ENCODE measurements at places on chromosomes 12 and 14. TPM values are rescaled to one million over a fixed set of nuclear protein-coding genes. Genes with fewer than 3 reads are reported as not detected.

The ADAM21 gene
- 0.28 TPM for total RNA-seq

GRCh38 chr12:110029290-110029815 is 19.0 kb downstream of the C12orf76 start:
- DNase-seq = no peak

DNA sequence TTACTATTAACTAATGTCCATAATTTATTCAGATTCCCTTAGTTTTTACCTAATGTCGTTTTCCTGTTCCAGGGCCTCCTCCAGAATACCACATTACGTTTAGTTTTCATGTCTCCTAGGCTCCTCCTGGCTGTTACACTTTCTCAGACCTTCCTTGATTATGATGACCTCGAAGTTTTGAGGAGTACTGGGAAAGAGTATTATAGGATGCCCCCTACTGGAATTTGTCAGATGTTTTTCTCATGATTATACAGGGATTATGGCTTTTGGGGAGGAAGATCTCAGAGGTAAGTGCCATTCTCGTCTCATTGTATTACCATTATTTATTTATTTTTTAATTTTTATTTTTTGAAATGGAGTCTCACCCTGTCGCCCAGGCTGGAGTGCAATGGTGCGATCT is 17.7 kb upstream of the C1S start:
- no peak for DNase-seq

GRCh38 chr14:60212503-60213371 is 36.3 kb upstream of the PPM1A start:
- DNase-seq = no peak

DNA sequence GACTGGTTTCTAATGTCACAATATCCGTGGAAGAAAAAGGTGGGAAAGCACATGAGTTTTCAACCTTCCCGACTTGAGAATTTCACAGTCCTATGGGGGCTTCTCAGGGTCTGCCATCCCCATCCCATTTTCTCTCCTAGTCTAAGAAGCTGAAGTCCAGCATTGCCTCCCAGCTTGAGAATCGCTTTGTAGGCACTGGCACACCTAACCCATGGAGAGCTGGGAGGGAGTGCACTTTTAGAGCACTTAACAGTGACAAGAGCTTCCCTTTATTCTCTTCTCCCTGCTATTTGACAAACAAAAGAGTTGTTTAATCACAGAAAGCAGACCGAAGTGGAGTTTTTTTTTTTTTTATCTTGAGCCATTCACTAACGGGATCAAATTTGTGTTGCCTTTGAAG is 22.8 kb upstream of the SRRM4 start:
- DNase-seq = no peak

GRCh38 chr14:71322655-71323250 is 415.5 kb downstream of the PCNX1 start:
- DNase-seq = no peak

DNA sequence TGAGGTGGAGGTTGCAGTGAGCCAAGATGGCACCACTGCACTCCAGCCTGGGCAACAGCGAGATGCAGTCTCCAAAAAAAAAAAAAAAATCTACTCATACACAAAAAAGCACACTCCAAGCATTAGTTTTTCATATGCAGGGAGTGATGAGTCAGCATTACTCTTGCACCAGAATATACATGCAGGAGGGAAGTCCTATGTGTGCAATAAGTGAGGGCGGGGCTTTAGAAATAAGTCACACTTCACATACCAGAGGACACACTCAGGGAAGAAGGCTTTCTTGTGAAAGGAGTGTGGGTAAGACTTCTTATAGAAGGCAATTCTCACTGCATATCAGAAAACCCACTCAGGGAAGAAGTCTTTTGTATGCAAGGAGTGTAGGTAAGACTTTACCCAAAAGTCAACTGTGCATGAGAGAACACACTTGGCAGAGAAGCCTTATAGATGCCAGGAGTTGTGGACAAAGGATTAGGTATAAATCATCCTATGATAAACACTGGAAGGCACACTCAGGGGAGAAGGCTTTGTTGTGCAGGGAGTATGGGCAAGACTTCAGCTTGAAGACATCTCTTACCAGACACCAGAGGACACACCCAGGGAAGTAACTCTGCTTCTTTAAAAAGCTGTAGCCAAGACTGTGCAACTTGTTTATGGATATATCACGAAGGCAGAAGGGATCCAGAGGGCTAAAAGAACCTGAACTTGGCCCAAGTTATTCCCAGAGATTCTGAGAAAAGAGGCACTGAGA is 50.5 kb downstream of the ATF7 start:
- no peak for DNase-seq

DNA sequence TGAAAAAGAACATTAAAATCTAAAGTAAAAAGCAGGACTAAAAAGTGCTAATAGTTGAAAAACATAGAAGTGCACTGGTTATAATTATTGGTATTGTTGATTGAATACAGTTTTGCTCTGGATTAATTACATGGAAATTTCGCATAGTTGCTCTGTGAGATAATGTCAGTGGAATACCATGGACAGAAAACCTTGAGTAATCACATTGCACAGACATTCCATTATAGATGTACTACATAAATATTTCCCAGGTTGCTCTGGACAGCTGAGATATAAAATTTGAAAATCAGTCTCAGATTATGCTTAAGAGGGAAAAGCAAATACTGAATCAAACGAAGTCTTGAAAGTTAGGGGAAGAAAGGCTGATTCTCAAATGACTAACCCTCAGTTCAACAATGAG is 439.3 kb upstream of the FLRT2 start:
- DNase-seq = no peak

GRCh38 chr14:59819446-59820088 is 51.0 kb downstream of the RTN1 start:
- no peak for DNase-seq

DNA sequence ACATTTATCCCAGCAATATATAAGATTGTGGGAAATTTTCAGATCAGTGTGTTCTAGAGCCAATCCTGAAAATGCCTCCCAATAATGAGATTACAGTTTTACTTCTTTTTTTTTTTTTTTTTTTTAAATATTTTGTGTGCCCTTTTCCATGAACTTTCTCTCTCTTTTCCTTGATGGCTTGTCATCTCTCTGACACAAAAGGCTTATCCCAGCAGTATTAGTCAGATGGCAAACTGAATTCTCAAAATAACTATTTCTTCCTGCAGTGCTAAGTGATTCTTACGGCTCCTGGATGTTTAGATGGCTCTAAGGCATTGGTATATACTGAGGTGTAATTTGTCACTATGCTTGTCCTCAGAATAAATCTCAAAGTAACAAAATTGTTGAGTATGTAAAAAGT is 86.7 kb downstream of the LRP6 start:
- DNase-seq = no peak

DNA sequence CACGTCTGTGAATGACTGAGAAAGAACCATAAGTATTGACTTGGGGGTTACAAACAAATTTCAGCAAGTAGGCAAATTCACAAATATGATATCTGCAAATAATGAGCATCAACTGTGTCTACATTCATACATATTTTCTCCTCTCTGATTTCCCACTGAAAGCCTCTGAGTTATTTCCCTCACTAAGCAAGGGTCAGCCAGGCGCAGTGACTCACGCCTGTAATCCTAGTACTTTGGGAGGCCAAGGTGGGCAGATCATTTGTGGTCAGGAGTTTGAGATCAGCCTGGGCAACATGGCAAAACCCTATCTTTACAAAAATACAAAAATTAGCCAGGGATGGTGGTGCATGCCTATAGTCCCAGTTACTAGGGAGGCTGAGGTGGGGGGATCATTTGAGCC is 80.8 kb downstream of the SLC25A21 start:
- no peak for DNase-seq
